ENCODE measurements at places on chromosomes 16 and 17.

GRCh38 chr16:26578748-26579147 lies 488.0 kb upstream of the C16orf82 start:
- DNase-seq: no peak

DNA sequence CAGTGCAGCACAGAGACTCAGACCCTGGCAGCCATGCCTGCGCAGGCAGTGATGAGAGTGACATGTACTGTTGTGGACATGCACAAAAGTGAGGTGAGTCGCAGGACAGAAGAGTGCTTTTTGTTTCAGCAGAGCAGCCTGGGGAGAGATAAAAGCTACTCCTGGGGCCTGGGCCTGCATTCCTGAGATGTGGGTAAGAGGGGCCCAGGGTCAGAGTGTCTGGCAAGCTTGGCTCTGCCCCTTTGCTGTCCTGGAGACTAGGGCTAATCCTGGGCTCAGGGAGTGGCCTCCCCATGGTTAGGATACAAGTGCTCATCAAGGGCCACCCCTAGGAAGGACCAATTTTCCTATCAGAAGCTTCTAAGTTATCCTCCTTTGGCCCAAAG lies 4.8 kb upstream of the ERBB2 start:
- DNase-seq: no peak

DNA sequence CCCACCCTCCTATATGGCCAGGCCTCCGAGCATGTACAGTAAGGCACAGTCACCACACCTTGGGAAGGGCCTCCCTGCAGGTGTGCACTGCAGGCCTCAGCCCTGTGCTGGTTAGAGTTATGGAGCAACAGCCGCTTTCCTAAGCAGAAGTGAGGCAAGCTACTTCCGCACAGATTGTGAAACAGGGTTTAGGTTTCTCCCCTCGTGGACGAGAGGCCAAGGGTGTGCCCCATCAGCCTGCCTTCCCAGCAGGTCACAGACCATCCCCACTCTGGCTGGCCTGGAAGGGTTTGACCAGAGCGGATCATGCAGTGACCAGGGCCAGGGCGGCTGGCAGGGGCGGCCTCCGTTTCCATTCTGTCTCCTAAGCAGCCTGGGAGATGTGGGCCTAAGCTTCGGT lies 4.7 kb downstream of the MSRB1 start:
- no peak for DNase-seq

DNA sequence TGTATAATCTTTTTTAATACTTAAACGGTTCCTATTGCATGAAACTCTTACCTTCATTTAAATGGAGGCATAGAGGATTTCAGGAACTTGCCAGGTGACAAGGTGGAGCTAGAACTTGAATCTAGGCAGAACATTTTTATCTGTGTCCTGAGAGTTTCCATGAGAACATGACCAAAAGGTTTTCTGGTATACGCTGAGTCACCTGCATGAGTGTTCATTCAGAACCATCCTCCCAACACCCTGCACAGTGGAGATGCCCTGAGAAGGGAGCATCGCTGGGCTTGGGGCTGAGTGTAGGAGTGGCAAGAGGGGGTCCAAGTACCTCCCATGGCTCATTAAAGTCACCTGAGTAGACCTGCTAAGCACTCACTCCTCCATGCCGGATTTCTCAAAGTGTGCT lies 169.7 kb upstream of the CACNG5 start:
- DNase-seq: no peak

DNA sequence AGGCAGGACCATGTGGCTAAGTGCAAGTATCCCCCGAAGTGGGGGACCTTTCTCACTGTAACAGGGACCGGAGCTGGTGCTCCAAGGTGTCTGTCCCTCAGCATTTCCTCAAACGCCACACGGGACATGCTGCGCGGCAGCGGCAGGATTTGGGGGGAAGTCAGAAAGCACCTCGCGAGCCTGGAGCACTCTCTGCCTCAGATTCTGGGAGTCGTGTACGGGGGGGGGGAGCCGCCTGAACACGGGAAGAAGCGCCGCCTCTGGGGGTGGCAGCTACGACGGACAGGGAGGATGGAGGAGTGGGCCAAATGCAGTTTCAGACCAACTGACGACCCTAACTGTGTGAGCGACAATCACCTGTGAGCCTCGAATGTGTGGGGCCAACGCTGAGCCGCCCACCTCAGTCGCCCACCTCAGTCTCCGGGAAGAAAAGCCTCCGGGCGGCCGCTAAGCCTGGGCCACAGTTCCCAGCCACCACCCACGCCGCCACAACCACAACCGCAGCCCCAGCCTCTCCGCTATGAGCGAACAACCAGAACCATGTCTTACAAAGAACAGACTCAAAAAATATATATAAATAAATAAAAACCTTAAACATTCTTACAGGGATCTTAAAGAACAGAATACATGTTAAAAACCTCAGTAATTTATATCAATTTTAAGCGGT lies 8.8 kb upstream of the TRAP1 start:
- no peak for DNase-seq

GRCh38 chr16:27363246-27363632 lies 38.7 kb upstream of the IL21R start:
- DNase-seq: no peak

DNA sequence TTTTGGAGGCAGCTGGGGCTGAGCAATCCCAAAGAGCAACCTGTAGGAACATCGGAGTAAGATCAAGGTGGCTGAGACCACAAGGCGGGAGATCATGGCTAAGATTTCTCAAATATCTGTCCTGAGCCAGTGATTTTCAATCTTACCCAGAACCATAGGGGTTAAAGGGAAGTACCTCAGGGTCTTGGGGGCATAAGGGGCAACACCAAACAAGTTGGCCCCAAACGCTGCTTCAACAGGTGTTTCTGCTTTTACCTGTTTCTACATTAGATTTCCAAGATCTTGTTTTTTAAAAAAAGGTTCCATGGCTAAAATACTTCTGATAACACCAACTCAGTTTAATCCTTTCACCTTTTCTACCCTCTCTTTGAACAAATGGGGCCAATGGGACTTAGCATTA lies 2.6 kb upstream of the UNC119 start:
- DNase-seq: no peak

DNA sequence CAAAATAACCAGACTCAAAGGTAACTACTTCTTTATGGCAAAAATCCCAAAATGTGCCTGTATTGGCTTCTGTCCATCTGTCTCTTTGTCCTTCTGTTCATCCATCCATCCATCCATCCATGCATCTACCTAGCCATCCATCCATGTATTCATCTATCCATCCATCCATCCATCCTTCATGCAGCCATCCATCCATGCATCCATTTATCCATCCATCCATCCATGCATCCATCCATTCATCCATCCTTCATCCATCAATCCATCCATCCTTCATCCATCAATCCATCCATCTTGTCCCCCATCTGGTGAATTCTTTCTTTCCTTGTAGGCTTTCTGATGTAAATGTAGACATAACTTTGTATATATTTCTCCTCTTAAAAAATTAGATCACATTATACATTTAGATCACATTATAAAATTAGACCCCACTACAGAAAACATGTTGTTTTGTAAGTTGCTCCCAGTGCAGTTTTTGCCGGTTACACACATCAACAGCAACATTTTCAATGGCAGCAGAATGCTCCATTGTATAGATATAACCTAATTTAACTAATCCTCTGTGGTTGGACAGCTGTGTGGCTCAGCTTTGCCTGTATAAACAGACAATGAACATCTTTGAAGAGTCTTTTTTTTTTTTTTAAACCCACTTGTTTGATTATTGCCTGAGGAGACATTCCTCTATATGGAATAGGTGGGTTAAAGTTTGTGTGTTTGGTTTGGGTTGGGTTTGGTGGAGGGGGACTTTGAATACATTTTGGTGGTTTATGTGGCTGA lies 72.0 kb downstream of the MSI2 start:
- DNase-seq: no peak

DNA sequence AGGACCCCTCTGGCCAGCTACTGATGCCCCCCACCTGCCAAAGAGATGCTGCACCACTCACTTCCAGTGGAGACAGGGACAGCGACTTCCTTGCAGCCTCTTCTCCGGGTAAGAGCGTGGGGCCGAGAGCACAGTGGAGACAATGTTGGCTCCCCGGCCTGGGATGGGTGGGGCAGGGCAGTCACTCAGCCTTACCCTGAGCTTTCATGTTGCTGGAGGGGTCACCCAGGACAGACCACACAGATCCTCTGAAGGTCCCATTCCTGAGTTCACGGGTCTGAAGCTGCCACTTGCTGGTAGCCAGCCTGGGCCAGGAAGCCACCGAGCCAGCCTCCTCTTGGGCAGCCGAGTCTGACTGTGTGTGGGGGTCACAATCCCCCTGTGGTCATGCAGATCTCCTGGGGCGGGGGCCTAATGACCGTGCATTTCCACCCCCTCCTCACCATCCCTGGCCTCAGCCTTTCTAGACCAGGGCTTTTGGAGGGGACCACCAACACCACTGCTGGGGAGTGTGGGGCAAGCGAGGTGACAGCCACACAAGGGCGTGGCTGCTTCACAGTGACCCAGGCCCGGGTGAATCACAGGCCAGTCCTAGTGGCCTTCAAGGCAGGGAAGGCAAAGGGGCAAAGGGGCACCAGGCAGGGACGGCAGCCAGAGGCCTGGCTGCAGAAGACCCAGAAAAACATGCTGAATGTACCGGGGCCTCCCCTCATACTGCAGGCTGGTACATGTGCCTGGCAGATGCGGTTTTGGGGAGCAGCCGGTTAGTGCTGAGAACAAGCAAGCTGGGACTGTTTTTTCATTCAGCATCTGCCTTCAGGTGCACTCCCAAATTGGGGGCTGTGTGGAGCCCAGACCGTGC lies 10.4 kb downstream of the TAF1C start:
- DNase-seq: no peak

- no peak for DNase-seq
Measured at GRCh38 chr16:67499106-67499505, 15.8 kb upstream of the AGRP start.

DNA sequence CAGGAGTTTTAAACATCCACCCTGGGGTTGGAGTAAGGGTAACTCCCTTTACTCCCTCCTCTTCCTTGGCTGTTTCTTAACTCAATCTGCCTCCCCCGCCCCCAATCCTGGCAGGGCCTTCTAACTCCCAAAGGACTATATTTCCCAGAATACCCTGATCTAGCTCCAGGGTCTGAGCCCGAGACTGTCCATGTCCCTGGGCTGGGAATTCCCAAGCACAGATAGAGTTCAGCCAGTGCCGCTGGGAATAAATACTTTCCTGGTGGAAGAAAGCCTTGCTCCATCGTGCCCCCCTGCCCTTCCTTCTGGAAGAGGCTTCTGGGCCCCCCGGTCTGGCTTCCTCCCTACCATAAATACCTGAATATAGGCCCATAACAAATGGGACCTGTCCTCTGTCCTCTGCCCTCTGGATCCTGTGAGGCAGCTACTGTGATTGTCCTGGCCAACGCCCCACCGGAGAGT lies 10.2 kb downstream of the BAHCC1 start:
- no peak for DNase-seq

- no peak for DNase-seq
Measured at GRCh38 chr17:53837131-53837530, 14.4 kb downstream of the KIF2B start.

GRCh38 chr16:75593825-75594820 lies 27.9 kb downstream of the GABARAPL2 start:
- DNase-seq: peak; percentile 67

DNA sequence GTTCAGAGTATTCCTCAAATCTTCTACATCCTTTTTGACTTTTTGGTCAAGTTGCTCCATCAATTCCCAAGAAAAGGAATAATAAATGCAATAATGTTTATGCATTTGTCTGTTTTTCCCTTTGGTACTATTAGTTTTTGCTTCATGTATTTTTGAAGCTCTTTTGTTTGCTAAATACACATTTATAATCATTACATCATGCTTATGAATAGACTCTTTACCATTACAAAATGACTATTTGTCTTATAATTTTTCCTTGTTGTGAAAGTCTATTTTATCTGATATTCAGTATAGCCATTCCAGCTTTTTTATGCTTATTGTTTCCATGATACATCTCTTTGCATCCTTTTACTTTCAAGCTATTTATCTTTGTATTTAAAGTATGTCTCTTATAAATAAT lies 41.2 kb downstream of the CEP112 start:
- no peak for DNase-seq

DNA sequence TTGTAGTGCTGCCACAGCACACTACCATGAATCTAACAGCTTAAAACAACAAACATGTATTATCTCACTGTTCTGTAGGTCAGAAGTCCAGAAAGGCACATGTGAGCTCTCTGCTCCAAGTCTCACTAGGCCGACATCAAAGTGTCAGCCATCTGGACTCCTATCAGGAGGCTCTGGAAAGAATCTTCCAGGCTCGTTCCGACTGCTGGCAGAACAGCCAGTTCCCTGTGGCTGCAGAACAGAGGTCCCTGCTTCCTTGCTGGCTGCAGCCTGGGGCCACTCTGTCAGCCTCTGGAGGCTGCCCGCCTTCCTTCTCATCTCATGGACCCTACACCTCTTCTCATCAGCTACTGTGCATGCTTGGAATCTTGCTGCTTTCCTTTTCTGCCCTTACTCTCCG lies 168.9 kb downstream of the CBLN1 start:
- DNase-seq: no peak

DNA sequence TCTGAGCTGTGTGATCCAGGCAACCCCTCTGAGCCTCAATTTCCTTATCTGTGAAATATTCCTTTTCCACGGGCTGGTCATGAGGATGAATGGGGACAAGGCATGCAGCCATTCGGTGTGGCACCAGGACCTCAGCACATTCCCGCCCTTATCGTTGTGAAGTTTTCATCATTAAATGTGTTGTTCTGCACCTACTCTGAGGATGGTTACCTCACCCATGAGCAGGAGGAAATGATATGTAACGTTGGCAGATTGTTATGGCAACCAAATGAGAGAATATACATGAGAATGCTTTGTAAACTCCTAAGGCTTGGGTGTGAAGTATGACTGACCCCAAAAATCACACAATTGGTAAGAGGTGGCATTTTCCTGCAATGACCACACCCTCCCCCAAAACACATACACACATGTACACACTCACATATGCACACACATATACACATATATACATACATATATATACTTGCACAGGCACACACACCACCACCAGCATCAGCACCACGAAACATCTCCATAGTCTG lies 39.5 kb downstream of the SMARCE1 start:
- no peak for DNase-seq

- DNase-seq: no peak
Measured at GRCh38 chr17:6376931-6377361, 58.0 kb downstream of the AIPL1 start.

GRCh38 chr16:54248863-54249710 lies 37.5 kb downstream of the IRX3 start:
- no peak for DNase-seq

- no peak for DNase-seq
Measured at GRCh38 chr17:50198026-50198669, 3.3 kb downstream of the COL1A1 start.

GRCh38 chr17:63525190-63525946 lies 2.2 kb downstream of the KCNH6 start:
- DNase-seq: no peak

DNA sequence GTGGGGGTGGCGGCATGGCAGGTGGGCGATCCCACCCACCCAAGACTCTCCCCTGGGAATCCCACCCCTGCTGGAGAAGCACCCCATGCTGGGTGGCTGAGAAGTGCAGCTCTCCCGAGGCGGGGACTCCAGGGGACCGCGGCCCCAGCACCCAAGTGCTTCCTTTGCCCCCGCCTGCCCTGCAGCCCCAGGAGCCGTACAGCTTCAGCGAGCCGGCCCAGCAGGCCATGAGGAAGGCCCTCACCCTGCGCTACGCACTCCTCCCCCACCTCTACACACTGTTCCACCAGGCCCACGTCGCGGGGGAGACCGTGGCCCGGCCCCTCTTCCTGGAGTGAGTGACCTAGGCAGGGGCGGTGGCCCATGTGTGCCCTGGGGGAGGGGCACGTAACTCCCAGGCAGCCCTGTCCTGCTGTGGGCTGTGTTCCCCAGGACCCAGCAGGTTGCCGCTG lies 11.7 kb downstream of the GAA start:
- no peak for DNase-seq

- DNase-seq: no peak
Measured at GRCh38 chr16:66489818-66490217, 60.1 kb downstream of the TK2 start.
